Stimulated activated CD4-positive, alpha-beta T cell treated with anti-CD3 and anti-CD28 coated beads, Interleukin-2, amount 100 ng/mL, for 4 hours (primary cell): ENCODE measurements at places on chromosomes 2 and 18.

- no peak for DNase-seq
Measured at GRCh38 chr18:74916773-74917393, 292.1 kb downstream of the PTGR3 start.

- no peak for DNase-seq
Measured at GRCh38 chr2:109446278-109447131, 167.3 kb downstream of the SEPTIN10 start.

- no peak for DNase-seq
Measured at GRCh38 chr2:44825702-44826101, 115.8 kb upstream of the SIX3 start.

DNA sequence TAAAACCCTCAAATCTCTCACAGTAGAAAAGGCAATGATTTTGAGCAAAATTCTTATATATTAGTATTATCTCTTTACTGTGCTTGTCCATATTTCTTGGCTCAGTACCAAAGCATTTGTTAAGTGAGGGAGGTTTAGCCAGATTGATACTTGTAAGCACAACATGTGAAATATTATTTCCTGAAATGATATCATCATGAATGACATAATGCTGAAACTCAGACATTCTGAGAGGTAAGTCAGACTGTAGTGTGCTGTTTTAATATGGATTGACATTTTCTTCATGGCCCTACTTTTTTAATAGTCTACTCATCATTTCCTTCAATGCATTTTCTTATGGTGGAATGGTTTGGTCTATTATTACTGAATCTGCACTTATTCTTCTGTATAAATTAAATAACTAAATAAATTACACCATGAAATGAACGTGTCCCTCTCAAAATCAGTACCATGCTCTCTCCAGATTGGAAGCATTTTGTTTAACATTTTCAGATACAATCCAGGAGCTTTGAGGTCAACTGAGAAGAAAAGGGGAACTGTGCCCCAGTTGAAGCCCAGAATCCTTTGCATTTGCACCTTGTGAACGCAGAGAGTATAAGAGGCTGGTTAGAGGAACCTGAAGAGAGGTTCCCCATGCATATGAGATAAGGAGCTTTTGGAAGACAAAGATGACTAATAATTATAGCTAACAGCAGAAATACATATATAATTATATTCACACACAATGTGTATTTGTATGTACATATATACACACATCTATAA is 50.1 kb upstream of the CRACDL start:
- no peak for DNase-seq

- DNase-seq = no peak
Measured at GRCh38 chr2:98753801-98754200, 22.9 kb upstream of the MGAT4A start.

- DNase-seq = no peak
Measured at GRCh38 chr2:80517316-80517715, 212.8 kb upstream of the LRRTM1 start.

DNA sequence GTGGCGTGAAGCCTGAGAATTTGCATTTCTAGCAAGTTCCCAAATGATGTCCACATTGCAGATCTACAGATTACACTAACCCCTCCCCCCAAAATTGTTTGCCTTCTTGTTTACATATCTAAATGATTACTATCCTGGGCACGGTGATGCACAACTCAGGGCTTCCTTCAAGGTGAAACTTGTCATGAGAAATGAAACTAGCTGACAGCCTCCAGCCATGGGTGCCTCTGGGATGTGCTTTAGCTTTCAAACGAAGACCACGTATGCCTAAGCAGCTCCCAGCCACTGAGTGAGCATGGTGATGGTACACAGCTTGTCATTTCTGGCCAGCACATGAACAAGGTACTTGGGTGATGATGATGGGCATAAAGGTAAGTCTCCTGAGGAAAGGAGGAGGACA is 464.8 kb upstream of the DDX18 start:
- no peak for DNase-seq

GRCh38 chr2:6352247-6352646 is 513.5 kb downstream of the CMPK2 start:
- DNase-seq = no peak

- DNase-seq = no peak
Measured at GRCh38 chr2:133717497-133717896, 149.2 kb upstream of the NCKAP5 start.

GRCh38 chr18:24187049-24187448 is 48.2 kb downstream of the CABYR start:
- no peak for DNase-seq

- DNase-seq = no peak
Measured at GRCh38 chr18:54716586-54716985, 111.7 kb upstream of the RAB27B start.

- DNase-seq = no peak
Measured at GRCh38 chr2:46332686-46333281, 35.6 kb downstream of the EPAS1 start.

DNA sequence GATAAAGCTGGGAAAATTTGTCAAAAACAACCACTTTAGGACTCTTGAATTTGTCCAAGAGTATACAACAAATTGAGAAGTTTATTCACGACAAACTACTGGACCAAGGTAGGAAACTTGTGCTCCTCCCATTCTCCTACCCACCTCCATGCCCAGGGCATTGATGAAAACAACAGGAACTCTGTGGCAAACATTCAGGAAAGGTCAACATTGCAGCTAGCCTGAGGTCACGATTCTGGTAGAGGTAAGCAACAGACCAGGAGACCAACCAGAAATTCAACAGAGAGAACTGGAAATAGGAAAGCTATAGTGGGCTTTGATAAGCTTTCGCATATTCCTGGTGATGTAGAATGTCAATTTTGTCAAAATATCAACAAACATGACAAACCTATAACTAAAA is 209.1 kb upstream of the CTAGE1 start:
- no peak for DNase-seq

GRCh38 chr2:191927319-191927867 is 80.5 kb upstream of the CAVIN2 start:
- no peak for DNase-seq

DNA sequence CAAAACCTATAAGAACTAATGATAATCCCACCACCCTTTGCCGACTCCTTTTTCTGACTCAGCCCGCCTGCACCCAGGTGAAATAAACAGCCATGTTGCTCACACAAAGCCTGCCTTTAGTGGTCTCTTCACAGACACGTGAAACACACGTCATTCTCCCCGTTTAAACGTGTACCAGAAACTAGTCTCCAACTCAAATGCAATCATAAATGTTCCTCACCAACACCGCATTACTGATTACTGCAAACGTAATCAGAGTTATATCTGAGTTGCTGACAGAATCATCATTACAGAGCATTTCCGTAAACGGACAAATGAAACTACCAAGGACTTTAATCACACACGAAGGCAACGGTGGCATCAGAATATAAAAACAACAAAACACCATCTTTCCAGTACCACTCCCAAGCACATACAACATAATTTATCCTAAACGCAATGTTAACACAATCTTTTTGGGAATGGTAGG is 1.9 kb downstream of the CLK1 start:
- peak; percentile 63 for DNase-seq

DNA sequence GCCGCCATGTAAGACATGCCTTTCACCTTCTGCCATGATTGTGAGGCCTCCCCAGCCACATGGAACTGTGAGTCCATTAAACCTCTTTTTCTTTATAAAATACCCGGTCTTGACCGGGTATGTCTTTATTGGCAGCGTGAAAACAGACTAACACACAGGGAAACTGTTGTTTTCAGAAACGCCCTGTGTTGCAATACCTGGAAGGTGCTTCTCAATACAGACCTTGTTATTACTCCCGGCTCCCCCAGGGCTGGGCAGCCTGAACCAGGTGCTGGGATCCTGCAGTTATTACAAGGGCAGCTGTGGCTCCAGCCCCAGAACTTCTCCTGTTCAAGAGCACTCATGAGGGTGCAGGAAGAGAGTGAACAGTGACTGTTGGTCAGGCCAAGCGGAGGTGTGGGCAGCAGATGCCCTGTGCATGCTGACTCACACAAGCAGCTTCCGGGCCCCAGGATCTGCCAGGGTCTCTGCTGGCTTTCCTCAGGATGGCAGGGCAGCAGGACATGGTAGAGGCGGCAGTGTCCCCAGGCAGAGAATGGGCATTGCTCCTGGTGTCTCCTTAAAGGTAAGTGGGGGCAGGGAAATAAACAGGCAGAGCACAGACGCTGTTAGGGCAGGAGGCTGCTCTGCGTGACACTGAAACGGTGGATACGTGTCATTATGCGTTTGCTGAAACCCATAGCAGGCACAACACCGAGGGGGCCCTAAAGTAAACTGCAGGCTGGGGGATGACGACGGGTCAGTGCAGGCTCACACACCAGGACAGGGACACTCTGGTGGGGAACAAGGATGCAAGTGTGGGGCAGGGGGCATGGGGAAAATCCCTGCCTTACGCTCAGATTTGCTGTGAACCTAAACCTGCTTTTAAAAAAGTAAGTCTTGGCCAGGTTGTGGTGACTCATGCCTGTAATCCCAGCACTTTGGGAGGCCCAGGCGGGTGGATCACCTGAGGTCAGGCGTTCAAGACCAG is 89.1 kb downstream of the NDUFA10 start:
- DNase-seq = no peak

DNA sequence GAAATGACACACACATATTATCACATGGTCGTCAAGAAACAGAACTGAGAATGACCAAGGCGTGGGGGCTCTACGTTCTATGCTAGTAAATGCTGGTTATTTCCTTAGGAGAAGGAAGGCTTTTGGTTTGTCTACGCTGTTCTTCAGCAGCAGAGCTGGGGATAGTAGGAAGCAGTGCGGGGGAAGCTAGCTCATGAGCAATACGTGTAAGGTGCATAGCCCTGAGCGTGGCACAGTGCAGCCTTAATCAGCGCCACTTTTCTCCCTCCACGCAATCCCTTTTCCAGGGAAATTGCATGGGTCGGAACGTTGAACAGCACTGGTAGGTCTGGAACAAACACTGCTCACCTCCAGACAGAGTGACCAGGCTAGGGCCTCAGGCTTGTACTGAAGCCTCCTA is 199.6 kb upstream of the FBXO11 start:
- no peak for DNase-seq

DNA sequence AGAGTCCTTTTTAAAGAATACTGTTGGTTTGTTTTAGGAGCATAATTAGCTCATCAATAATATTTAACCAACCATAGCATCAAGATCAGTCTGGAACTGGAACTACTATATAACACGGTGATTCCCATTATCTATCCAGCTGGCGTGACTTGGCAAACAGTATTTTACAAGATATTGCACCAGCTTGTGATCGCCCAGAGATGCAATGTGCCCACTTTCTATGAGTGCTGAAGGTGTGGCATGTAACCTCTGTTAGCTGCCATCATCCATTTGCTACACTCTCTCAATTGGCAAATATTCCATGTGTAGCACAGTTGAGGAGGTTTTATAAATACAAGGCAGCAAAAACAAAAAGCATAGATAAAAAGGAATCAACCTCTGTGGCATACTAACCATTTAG is 64.9 kb downstream of the FIGN start:
- DNase-seq = no peak

DNA sequence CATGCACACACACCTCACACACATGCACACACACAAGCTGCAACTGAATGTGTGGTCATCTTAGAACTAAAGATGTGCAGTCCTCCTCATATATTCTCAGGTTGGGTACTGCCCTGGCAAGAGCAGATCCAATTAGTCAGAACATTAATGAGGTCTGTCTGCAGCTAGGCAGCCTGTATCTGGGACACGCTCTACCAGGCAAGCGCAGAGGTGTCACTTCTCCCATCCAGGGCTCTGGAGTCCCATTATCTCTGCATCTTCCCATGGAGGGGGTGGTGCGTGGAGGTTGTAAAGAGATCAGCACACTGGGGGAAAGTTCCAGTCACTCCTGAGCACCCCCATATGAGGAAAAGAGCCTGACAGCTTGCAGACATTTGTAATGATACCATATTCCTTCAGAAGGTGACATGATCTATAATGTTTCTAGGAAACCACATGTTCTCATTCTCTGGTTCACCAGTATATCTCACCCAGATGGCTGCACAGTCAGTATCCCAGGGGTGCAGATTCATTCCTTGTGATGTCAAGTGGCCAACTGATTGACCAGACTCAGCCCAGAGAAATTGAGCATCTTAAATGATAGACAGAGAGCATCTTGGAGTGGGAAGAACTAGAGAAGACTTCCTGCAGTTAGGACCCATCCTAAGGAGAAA is 95.4 kb downstream of the RTN4 start:
- DNase-seq = no peak

GRCh38 chr2:158025255-158025996 is 76.2 kb upstream of the UPP2 start:
- DNase-seq = no peak

- no peak for DNase-seq
Measured at GRCh38 chr2:212913640-212914306, 237.6 kb downstream of the IKZF2 start.

- DNase-seq = no peak
Measured at GRCh38 chr18:22703883-22704585, 229.1 kb upstream of the RBBP8 start.

GRCh38 chr18:63079114-63079513 is 240.5 kb downstream of the BCL2 start:
- no peak for DNase-seq

- DNase-seq = peak; percentile 22
Measured at GRCh38 chr2:230068016-230068650, 591 bp downstream of the SLC16A14 start.

DNA sequence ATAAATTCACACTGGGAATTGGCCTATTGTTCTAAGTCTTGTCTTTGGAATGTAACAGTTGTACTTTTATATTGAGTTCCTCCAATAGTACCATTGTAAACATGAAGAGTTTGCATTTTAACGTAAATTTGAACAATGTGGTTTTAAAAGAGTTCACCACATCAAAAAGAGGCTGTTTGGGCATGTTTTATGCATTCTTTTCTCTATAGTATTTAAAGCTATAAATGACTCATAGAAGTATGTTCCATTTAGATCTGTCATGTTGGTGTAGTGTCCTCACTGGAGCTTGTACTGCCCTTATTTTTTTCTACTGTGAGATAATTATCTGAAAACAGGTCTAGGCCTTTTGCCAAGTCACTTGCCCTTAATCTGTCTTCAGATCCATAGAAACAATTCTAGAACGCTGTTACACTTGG is 141.9 kb downstream of the RHBDD1 start:
- no peak for DNase-seq

- DNase-seq = no peak
Measured at GRCh38 chr2:75798569-75798968, 87.9 kb upstream of the GCFC2 start.

DNA sequence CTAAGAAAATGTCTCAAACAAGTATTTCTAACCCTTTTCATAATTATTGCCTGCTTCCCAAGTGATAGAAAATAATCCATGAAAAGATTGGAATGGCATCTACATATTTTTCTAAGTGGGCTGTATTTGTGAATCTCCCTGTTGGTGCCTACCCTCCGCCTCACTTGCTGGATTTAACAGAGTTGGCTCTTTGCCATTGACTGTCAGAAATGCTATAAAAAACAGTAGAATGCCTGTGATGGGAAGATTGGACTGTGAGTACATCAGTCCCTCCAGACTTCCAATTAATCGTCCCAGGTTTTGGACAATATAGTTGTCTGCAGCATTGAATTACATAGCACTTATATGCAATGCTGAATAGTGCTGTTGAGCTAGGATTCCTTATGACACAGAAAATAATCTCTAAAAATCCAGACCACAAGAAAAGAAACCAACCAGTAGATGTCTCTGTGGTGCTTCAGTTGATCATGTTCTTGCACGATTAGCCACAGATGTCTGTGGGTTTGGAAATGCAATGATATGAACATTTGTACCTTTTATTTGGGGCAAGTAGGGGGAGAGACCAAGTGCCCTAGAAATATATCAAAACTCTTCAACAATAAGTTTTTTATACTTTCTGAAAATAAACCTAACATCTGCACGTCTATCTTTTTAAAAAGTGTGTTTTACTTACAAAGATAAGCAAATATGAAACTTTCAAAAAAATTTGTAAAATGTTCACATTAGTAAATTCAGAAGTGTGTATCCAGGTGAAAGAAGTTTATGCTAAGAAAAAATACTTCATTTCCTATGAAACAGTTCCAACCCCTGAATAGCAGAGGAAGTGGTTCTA is 88.5 kb downstream of the DYNAP start:
- DNase-seq = no peak
